Stimulated activated CD4-positive, alpha-beta T cell treated with anti-CD3 and anti-CD28 coated beads, Interleukin-15, amount 100 ng/mL, for 1 hour (primary cell): ENCODE measurements at places on chromosomes 1 and 21.

GRCh38 chr1:109370712-109371340 lies 26.9 kb downstream of the SORT1 start:
- no peak for DNase-seq

- DNase-seq = no peak
Observed at GRCh38 chr1:2350911-2351655, 40.3 kb downstream of the MORN1 start.

- DNase-seq = peak; percentile 39
Observed at GRCh38 chr1:101309334-101310311, 72.8 kb downstream of the S1PR1 start.

DNA sequence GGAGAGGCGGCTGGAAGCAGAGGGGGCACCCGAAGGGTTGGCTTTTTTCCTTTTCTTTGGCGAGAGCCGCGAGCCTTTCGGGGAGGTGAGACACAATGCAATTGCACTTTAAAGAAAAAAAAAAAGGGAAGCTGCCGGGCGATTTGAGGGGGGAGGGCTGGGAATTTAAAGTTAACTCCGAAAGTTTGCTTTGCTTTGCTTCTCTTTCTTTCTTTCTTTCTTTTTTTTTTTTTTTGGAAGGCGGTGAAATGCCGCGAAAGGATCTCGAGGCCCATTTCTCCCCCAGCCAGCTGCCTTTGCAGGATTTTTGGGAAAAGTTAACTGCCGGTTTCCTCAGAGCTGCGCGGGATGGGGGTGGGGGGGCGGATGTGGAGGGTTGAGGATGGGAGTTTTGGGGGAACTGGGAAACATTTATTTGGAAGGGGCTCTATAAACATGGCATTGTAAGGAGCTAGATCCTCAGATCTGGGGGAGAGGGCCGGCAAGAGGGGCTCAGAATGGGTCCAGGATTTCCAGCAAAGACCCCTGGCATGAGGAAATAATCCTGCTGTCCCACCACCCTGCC lies 997 bp downstream of the ZNF362 start:
- no peak for DNase-seq

- DNase-seq = no peak
Observed at GRCh38 chr1:72891976-72892375, 609.6 kb upstream of the NEGR1 start.

- DNase-seq = no peak
Observed at GRCh38 chr1:28792644-28793121, 19.3 kb upstream of the OPRD1 start.

DNA sequence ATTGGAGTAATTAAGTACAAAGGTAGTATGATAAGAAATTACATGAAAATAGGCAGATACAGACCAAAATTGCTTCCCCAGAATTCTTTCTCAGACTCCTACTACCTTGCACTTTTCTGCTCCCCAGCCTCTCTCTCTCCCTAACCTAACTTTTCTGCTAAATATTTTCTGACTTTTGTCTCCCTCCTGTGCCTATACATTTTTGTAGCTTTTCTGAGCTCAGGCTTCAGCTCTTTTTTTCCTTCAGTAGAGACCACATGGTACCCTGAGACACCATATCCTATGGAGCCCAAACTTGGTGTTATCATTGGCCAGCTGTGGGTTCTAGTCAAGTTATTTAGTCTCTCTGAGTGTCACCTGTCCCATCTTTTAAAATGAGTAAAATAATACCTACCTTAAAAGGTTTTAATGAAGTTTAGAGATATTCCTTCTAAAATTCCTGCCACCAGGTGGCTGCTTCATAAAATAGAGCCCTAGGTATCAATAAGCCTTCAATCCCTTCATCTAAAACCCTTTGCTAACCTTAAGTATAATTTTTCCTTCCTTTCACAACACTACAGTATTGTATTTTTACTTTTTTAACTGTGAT lies 237.6 kb upstream of the DUSP10 start:
- no peak for DNase-seq

GRCh38 chr1:116375887-116376728 lies 3.1 kb downstream of the ATP1A1 start:
- peak; percentile 19 for DNase-seq

- no peak for DNase-seq
Observed at GRCh38 chr21:45889256-45889655, 92.3 kb upstream of the COL6A1 start.

GRCh38 chr21:38821959-38822682 lies 16.4 kb downstream of the ETS2 start:
- DNase-seq = no peak

DNA sequence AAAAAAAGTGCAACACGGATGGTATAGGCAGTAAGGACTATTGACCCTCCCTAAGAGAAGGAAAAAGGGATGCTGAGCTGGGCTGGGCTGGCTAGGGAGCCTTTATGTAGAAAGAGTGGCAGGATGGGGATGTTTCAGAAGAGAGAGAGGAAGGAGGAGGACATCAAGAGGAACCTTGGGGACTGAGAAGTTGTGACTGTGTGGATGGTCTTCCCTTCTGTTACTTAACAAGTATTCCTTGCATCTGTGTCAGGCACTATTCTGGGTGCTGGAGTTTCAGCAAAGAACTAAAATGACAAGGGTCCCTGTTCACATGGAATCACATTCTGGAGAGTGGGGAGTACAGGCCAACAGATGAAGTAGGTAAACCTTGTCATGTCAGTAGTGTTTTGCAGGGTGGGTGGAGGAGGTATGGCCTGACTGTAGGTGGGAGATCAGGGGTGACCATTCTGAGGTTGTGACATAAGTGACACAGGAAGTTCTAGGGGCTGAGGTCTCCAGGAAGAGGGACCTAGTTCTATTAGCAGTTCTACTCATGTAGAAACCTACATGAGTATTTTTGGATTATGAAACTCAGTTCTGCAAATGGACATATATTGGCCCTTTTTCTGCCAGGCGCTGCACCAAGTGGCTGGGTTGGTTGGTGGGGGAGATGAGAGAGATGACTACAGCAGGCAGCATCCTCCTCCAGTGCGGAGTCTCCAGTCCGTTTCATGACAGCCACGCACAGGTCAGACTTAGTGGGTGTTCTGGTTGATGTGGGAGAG lies 53.8 kb downstream of the PRDM2 start:
- DNase-seq = no peak

GRCh38 chr1:94045465-94046056 lies 75.4 kb downstream of the ABCA4 start:
- peak; percentile 12 for DNase-seq

- DNase-seq = no peak
Observed at GRCh38 chr1:160077486-160077885, 3.9 kb upstream of the KCNJ9 start.

GRCh38 chr1:201999625-202000238 lies 10.7 kb upstream of the ELF3 start:
- no peak for DNase-seq

DNA sequence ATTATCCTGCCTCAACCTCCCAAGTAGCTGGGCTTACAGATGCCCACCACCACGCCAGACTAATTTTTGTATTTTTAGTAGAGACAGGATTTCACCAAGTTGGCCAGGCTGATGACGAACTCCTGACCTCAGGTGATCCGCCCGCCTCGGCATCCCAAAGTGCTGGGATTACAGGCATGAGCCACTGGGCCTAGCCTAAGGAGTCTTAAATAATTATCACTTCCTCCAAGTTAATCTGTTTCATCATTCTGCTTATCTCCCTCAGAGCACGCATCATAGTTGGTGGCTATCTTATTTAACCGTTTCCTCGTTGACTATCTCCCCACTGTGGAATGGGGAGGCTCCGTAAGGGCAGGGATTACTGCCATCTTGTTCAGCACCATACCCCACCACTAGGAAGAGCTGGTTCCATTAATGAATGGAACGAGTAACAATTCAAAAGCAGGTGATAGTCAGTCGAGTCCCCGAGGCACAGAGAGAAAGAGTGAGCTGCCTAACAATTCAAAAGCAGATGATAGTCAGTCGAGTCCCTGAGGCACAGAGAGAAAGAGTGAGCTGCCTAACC lies 52.7 kb downstream of the GLUL start:
- DNase-seq = no peak

GRCh38 chr1:110785055-110785454 lies 87.9 kb upstream of the CD53 start:
- no peak for DNase-seq
